ENCODE measurements at places on chromosomes 4 and X.

GRCh38 chr4:72587334-72587733 is 18.3 kb upstream of the ADAMTS3 start:
- no peak for DNase-seq

DNA sequence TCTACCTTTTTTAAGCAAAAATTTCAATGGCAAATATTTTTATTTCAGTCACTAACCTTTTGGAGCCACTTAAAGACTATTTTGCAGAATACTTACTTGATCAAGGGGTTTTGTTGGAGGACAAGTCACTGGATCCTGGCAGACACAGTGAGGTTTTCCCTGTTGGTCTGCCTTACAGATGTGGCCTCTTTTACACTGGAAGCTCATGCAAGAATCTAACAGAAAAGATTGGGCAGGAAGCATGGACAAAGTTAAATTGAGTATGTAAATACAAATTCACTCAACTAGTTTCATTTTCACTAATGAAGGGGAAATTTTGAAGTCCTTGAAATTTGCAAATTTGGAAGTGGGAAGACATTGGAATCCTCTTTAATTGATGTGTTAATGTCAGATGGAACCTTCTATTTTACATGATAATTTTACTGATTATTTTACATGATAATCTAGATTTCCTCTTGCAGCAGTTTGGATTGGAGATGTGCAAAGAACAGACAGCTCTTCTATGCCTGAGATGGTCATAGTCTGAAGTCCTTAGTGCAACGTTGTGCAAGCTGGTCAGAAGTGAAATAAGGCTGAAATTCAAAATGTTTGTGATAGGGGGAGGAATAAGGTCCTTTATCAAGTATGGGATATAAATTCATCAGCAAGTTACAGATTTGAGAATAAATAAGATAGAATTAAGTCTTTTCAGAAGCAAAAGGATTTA is 38.4 kb downstream of the SPARCL1 start:
- DNase-seq = no peak

GRCh38 chr4:40243386-40243948 is 46.6 kb downstream of the RHOH start:
- DNase-seq = no peak

DNA sequence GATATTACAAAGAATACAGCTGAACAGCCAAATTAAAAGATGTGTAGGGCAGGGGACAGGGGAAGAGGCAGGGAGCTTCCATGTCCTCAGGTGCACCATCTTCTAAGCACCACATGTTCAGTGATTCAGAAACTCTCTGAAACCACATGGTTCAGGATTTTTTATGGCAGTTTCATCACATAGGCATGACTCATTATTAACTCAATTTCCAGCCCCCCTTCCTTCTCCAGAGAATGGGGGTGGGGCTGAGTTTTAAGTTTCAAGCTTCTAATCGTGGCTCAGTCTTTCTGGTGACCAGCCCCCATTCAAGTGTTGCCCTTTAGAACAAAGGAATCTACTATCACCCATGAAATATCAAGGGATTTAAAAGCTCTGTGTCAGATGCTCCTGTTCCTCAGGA is 317.8 kb upstream of the GALNT7 start:
- no peak for DNase-seq

GRCh38 chrX:42809569-42809968 is 31.6 kb upstream of the PPP1R2C start:
- DNase-seq = no peak

GRCh38 chr4:15194520-15194919 is 192.2 kb downstream of the CPEB2 start:
- DNase-seq = no peak

DNA sequence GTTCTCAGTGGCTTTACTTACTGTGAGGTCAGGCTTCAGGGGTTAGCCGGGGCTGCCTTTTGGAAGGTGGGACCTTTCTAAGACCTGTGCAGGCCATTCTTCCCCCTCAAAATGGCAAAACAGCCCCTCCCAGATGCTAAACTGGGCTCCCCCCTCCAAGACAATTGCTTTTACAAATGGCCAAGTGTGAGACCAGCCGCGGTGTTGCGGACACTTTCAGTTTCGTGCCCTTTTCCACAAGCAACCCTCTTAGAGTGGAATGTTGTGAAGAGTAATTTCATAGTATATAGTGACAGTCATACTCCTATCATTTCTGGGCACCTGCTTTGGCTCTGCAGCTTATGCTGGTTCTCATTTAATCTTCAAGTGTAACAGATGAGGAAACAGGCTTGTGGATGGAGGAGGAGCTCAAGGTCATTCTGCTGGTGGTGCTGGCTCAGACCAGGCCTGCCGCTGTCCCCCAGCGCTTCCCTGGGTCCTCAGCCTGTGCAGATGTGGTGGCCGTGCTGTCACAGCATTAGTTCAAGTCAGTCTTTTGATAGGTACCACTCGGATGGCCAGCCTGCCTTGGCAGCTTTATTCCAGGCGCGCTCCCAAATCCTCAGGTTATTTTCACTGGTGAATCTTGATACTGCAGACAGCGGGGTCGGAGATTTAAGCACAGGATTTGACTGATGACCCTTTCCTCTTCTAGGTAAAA is 55.0 kb upstream of the TADA2B start:
- DNase-seq = no peak

Measured in SIG-M5 (cell line).